NB4 (cell line): ENCODE measurements at places on chromosomes 3 and 15.

DNA sequence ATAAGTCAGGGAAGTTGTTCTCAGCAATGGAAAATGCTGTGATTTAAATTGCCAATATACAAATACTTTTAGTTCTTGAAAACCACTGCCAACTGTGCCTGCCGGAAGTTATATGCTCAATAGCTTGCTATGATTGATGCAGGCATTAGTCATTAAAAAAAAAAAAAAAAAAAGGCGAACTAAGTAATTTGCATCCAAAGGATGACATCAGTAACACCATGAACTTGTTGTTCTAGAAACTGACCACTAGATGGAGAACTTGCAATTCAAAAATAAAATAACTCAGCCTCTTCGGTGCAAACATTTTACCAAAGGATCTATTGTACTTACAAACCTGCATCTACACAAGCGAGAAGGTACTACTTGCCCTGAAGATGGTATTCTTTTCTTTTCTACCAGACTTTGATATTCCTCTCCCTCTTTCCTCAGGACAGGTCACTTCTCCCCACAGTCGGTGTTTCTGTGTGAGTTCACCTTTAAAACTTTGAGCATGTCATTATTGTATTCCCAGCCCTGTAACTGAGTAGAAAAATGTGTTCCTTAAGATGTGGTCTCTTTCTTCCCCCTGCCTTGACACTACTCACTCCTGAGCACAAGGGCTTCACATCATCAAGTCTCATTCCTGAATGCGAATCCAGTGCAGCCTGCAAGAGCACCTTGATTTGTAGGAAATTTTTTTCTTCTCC lies 115.0 kb upstream of the VEPH1 start:
- DNase-seq, result peak; percentile 66

DNA sequence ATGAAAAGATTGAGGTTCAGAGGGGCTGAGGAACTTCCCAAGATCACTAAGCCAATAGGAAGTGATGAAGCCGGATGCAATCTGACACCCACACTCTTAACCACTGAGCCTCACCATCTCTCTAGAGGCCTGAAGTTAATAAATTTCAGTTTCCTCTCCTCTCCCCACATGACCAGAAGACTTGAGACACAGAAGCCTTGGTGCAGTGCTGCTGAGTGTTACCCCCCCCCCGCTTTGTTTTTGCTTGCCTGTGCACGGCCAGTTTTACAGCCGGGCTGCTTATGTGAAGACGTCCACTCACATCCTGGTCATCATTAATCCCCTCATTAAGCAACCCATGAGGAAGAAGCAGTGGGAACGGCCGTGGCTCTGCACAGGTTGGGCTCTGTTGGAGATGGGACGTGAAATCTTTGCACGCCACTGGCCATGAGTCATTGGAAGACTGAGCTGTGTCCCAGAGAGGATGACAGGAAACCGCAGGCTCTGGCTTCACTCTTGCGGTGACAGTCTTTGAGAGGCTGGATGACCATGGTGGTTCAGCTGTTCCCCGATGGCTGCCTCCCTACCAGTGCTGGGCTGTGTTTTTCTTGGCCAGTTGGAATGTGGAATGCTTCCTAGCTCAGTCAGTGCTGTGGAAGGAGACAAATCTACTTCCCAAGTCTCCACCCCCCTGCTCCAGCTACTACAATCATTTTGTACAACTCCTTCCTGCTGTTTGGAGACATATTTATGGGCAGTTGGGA lies 232.6 kb upstream of the LRTM1 start:
- DNase-seq, result peak; percentile 81

GRCh38 chr3:4531478-4532025 lies 38.4 kb downstream of the ITPR1 start:
- peak; percentile 37 for DNase-seq

- DNase-seq, result no peak
Observed at GRCh38 chr15:69138963-69139362, 21.5 kb upstream of the GLCE start.

DNA sequence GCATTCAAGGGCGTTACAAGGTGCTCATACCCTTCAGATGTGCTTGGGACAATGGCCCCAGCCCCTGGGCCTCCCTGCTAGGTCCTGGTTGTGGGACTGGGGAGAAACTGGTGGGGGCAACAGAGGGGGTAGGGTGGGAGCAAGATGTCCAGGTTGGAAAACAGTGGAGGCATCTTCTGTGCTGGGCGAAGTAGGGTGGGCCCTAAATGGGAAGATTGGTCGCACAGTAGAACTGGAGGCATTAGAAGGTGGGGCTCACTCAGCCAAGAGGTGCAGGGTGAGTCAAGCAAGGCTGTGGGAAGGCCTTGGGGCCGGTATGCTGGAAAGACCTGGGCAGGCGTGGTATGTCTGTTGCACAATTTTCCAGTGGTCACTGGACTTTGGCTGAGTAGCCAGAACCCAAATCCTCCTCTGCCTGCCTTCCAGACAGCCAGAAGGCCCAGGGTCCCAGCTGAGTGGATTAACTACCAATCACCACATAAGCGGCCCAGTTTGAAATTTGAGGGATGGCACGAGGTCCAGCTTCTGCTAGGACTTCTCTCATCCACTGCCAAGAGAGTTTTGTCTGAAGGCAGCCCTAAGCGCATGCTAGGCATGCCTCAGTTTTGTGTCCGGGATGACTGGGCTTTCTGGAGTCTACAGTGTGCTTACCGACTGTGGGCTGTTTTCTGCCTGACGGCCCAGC lies 74.5 kb downstream of the LSM3 start:
- DNase-seq, result no peak

GRCh38 chr3:131223373-131224289 lies 157.9 kb upstream of the NUDT16 start:
- peak; percentile 63 for DNase-seq

GRCh38 chr15:95288626-95289025 lies 1041.9 kb upstream of the NR2F2 start:
- no peak for DNase-seq

GRCh38 chr3:13637953-13638352 lies 89.0 kb downstream of the FBLN2 start:
- no peak for DNase-seq

GRCh38 chr15:45253330-45253729 lies 1.3 kb downstream of the SLC28A2 start:
- peak; percentile 18 for DNase-seq

- DNase-seq, result no peak
Observed at GRCh38 chr3:123411340-123412040, 37.4 kb downstream of the ADCY5 start.

GRCh38 chr15:101723171-101723873 lies 951 bp downstream of the TARS3 start:
- DNase-seq, result peak; percentile 63

DNA sequence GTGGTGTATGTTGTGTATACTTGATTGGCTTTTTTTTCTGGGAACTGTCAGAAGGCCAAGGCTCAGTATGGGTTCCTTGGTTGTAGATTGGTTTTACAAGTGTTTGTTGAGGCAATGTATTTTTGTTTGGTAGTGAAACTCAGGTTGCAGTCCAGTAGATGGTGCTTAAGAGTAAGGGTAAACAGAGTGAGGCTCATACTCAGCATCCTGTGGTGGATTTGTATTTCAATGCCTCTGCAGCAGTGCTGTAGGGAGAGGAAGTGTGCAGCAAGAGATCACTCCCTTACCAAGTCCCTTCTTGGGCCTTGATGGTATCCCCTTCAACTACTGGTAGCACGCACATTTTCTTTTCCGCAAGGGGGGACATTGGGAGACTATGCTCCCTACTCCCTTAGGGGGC lies 428.5 kb upstream of the CNTN3 start:
- peak; percentile 1 for DNase-seq

DNA sequence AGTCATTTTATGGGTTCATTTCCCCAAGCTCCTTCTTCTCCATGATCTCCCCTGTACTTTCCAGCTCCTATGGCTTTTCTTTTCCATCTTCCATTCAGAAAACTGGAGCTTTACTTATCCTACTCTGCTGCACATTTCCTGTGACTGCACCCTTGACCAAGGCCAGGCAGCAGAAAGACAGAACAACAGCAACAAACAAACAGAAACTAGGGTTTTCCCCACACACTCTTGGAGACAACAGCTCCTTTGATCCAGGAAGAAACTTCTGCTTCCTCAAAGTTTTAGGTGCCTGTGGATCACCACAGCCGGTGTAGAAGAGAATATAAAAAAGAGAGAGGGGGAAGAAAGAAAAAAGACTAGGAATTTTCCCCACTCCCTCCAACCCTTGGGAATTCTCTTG lies 342.3 kb upstream of the CFAP20DC start:
- DNase-seq, result no peak

- no peak for DNase-seq
Observed at GRCh38 chr3:152208439-152208838, 60.3 kb upstream of the MBNL1 start.

DNA sequence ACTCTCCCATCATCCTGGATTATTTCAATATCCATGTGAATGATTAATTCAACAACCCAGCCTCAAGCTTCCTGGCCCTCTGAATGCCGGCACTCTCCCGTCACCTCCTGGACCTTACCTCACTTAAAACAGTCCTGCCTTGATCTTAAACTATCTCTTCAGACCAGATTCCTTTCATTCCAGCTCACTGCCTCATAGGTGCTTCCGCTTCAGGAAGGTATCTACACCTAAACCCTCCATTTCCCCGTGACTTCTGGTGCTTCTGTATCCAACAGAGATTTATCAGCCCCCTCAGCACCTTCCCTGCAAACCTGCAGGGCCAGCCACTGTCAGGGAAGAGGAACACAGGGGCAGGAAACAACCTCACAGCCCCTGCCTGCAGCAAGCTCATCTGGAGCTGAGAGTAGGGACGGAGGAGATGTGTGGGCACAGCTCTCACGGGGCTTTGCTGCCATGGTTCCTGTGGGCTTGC lies 98.9 kb upstream of the TJP1 start:
- no peak for DNase-seq

- DNase-seq, result no peak
Observed at GRCh38 chr3:156291272-156292123, 171.1 kb downstream of the KCNAB1 start.

DNA sequence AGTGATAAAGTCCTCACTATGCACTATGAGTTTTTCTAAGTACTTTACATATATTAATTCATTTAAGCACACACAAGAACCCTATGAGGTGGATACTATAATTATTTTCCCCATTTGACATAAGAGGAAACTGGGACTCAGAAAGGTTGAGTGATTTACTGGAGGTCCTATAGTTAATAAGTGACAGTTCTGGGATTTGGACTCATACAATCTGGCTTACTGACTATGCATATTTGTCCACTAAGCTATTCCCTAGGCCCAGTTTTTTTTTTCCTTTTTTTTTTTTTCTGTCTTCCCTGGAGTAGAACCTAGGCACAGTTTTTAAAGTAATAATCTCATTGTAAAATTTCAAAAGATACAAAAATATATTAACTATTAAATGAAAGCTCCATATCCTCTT lies 6.3 kb upstream of the RTP2 start:
- DNase-seq, result no peak

DNA sequence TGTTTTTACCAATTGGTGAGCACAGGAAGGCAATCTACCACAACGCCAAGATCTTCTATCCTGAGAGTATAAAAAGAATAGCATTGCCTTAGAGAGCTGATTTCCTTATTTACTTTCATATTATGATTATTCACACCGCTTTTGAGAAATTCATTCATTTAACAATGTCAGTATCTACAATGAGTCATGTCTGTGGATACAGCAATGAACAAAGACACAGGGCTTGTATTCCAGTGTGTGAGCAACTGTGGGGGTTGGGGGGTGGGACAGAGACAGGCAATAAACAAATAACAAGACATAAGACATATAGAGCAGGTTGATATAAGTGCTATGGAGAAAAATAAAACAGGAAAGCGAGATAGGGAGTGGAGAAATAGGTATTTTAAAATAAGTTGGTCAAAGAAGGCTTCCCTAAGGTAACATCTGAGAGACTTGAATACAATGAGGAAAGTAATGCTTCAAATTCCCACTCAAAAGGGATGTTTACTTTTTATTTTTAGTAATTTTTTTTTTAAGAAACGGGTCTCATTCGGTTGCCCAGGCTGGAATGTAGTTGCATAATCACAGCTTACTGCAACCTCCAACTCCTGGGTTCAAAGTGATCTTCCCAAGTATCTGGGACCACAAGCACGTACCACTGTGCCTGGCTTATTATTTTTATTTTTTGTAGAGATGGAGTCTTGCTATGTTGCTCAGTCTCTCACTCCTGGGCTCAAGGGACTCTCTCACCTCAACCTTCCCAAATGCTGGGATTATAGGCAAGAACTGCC lies 45.7 kb downstream of the PGBD4 start:
- no peak for DNase-seq

- peak; percentile 9 for DNase-seq
Observed at GRCh38 chr3:140842984-140843649, 98.5 kb upstream of the SLC25A36 start.

DNA sequence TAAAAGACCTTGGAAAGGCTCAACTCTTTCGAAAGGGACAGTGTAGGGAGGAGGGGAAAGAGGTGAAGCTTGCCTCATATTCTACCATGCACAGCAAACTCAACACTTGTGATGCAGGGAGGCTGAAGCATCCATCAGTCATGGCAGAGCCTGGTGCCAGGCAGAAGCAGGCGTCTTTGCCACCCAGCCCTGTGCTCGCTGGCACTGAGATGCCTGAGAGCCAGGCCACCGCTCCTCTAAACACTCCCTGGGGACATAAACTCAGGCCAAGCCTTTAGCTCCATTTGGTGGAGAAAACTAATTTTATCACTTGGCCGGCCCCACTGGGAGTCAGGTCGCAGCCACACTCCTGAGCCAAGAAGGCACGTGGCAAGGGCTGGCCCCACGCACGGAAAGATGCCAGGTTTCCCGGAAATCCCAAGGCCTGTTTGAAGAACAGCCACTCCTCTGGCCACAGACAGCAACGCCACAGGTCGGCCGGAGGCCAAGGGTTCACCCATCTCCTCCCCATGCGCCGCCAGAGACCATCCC lies 30.7 kb downstream of the XXYLT1 start:
- no peak for DNase-seq

DNA sequence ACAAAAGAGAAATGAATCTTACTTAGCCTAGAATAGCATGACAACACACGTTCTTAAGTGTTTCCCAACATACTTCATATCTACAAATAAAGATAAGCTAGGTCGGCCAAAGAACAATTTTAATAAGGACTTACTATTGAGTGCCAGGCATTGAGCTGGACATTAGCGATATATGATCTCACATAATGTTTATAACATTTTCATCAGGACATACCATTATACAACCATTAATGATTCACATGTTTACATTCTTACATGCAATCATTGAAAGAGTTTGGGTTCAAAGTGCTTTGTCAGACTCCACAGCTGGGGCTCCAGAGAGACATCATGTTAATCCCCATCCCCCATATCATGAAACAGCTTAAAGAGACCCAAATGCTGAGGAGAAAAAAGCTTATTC lies 189.0 kb downstream of the STT3B start:
- DNase-seq, result no peak

DNA sequence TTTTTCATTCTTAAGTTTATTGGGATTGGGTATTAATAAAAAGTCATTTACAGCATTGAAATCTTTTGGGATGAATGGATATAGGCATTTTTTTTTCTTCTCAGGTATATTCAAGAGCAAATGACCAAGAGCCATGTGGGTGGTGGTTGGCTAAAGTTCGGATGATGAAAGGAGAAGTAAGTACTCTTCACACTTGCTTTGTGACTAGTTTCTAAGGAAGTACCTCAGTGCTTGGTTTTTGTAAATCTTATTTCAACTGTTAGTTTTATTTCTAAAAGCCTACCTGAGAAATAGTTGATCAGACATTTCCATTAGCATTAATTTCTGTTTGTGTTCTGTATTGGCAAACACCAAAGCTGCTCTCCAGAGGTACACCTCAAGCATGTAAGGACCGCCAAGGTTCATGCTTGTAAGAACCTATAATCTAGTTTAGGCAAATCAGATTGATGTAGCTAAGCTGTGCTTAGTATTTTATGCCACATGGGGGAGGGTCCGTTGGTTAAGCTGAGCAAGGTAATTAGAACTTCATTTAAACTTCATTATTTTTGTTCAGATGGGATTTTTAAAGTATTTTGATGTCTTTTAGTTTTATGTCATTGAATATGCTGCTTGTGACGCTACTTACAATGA lies 35.4 kb downstream of the FXR1 start:
- peak; percentile 7 for DNase-seq
